ENCODE measurements at places on chromosomes 3 and 15.

DNA sequence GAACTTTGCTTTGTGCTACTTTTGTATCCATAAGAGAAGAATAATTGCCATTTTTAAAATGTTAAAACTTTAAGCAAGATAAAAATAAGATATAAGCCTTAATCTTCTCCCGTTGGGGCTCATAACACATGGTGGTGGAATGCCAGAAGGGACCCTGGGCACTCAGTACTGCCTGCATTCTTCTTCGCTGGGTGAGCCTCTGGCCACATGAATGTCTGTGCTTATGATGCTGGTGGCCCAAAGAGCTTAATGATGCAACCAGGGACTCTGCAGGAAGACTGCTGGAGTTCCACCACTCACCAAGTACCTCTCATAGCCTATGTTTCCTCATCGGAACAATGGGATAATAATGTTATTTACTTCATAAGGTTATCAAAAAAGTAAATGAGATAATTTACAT is 103.6 kb downstream of the ERC2 start:
- DNase-seq: no peak

DNA sequence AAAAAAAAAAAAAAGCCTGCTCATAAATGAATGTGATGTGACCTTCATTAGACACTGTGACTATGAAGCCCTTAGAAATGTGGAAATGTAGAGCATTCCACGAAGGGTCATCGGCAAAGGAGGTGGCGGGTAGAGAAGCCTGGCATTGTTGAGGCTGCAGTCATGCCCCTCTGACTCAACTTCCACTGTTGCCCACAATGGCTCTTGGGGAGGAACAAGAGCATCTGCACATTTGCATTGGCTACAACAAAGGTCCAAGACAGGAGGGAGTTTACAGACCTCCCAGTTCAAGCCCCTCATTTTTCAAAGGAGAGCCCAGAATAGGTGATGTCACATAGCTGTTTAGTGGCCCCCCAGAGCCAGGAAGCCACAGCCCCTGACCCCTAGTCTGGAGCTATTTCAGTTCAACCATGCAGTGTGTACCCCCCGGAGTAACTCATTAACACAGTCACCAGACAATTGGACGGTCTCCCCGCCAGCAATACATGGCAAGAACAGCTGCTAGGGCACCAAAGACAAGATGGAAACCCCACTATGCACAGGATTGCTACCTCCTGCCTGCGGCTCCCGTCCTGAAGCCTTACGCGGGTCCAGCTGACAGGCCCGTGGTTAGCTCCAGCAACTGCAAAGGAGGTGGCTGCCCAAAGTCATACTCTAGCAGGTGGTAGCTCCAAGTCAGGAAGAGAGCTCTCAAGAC is 56.2 kb downstream of the SH3BP5 start:
- no peak for DNase-seq

- no peak for DNase-seq
Measured at GRCh38 chr3:195860456-195860855, 47.9 kb downstream of the TNK2 start.

DNA sequence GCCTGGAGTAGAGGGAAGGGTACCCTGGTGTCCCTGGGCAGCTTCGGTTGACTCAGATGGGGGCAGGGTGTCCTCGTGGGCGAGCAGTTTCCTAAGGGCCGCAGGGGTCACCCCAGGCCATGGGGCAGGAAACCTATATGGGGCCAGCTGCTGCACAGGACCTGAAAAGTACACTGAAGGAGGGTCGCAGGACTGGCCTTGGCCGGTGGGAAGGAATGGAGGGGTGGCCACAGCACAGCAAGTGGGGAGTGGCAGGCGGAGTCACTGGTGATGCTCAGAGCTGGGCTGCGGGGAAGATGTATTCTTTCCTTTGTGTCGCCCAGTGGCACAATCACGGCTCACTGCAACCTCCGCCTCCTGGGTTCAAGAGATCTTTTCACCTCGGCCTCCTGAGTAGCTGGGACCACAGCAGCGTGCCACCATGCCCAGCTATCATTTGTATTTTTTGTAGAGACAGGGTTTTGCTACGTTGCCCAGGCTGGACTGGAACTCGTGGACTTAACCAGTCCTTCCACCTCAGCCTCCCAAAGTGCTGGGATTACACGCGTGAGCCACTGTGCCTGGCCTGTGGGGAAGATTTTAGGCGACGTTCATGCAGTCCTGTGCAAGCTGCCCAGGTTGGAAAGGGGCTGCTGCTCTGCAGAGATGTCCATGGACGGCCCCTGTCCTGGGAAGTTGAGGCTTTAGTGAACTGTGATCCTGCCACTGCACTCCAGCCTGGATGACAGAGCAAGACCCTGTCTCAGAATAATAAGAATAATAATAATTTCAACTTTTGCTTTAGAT is 57.2 kb downstream of the EFCAB12 start:
- no peak for DNase-seq

- DNase-seq: no peak
Measured at GRCh38 chr3:35633332-35634124, 5.8 kb upstream of the ARPP21 start.

DNA sequence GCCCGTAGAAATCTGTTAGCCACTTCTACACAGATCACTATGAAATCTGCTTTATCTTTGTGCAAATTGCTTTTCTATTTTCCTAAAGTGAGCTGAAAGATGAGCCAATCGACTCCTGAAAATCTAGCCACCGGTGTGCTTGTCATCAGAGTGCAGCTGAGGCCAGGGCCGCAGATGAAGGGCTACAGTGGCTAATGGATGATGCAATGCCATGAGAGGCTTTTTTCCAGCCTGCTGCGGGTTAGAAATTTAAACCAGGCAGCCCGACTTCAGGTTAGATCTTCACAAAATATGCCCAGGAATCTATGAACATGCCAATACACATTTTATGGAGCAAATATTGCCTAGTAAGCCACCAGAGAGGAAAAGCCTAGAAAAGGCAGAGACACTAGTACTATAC is 948.2 kb upstream of the CFAP20DC start:
- DNase-seq: no peak

- no peak for DNase-seq
Measured at GRCh38 chr3:187789872-187790271, 44.6 kb upstream of the BCL6 start.

- no peak for DNase-seq
Measured at GRCh38 chr3:195120267-195120601, 150.7 kb downstream of the XXYLT1 start.

DNA sequence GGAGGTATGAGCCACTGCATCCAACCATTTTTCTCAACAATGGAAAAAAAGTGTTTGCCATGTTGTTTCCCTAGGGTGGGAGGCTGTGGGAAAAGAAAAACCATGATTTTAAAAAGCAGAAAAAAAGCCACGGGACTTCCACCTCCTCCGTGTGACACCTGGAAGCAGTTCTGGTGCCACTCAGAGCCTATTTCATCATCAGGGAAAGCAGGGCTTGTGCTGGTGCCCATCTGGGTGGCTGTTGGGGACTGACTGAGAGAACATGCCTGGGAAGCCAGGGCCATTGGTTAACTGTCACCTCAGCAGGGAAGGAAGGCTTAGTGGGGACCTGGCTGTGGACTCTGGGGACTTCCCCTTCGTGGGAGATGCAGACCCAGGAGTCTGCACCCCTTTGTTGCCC is 7.3 kb downstream of the RNU5B-1 start:
- DNase-seq: no peak

DNA sequence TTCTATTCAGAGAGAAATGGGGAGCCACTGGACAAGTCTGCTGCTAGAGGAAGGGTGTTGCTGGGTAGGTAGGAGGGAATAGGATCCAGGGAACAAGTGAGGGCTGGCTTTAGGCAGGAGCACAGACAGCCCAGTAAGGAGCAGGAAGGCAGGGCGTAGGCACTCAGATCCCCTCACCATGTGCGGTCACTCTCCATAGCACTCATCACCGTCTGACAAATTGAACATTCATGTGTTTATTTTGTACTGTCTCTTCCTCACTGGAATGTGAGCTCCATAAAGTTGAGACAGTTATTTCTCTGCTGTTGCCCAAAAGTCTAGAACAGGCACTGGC is 24.2 kb upstream of the LRRC34 start:
- no peak for DNase-seq

- no peak for DNase-seq
Measured at GRCh38 chr15:94053626-94054025, 177.7 kb upstream of the MCTP2 start.

GRCh38 chr3:12139111-12139511 is 19.6 kb downstream of the TIMP4 start:
- DNase-seq: peak; percentile 62

- peak; percentile 88 for DNase-seq
Measured at GRCh38 chr15:40930430-40931299, 1.5 kb downstream of the DLL4 start.

- DNase-seq: no peak
Measured at GRCh38 chr3:175902226-175902625, 1043.1 kb downstream of the NAALADL2 start.
